ENCODE measurements at places on chromosomes 5 and 9.

DNA sequence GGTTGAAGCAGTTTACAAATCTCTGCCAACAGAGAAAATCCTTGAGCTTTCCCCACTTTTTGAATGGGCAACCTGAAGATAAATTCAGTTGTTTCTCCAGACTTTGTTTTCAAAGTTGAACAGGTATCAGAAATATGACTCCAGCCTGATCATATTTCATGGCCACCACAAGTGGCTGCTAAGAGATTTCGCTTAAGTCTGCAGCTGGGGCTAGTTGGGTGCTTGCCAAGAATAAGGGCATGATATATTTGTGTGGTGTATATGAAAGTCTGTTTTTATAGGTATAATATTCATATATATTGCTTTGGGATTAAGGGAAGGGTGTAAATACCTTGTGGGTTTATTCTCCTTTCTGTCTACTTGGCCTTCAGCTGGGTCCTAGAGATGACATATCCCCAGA, 168.4 kb upstream of the GDNF start:
- DNase-seq = no peak

GRCh38 chr5:75236322-75237316, at the start of gene ANKRD31:
ANKRD31 (minus strand) TSS chr5:75236878; CDS start chr5:75236686, 192 bp downstream.
- DNase-seq = peak; percentile 91

GRCh38 chr9:121773954-121774714, 122.7 kb downstream of the DAB2IP start:
- DNase-seq = no peak

DNA sequence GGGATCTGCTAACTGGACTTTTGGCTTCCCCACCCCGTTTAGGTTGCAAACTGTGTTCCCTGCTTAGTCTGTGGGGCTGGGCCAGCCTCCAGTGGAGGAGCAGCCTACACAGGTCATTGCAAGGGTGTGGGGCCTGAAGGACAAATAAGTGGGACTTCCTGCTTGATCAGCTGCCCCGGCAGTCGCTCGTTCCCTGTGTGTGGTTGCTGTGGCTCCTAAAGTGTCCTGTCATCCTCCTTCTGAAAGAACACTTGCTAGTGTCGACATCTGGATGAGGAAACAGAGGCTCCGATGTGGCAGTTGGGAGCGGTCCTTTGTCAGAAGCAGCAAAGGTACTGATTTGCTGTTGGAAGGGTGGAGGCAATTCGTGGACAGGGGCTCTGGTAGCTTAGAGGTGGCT, 88.9 kb upstream of the TBCA start:
- DNase-seq = peak; percentile 9

- DNase-seq = no peak
Measured at GRCh38 chr5:103511554-103511885, 51.1 kb downstream of the NUDT12 start.
